Cortex of kidney (tissue), 1 donor: ENCODE measurements at places on chromosomes 2 and 18.

- DNase-seq = no peak
Measured at GRCh38 chr18:45517181-45517741, 98.0 kb upstream of the SLC14A2 start.

DNA sequence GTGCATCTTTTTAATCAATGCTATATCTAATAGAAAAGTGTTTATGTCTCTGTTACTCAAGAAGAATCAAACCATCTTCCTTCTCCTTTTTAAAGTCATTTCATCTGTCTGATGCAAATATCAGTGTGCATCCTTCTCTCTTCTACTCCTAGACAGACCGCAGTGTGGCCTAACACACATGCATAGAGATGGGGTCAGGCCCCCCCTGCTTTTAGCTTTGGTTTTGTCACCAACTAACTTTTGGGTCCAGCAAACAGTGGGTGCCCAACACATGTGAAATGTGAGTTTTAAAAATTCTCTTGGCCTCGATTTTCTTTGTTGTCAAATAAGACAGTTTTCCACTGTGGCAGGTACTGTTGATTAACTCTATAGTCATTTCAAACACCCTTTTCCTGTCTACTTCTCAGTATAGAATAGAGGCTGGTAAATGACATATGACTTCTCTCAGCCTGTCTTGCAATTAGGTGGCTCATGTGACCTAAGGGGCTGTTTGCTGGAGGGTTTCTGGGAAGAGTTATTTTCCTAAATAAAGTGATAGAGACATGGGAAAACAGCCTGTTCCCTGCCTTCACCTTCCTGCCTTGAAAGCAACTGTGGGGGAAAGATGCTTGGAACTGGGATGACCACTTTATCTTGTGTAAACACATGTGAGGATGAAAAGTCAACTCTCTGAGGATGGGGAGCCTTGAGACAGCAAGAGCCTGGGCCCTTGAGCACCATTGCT lies 65.7 kb upstream of the DARS1 start:
- no peak for DNase-seq

GRCh38 chr2:169010633-169011460 lies 20.3 kb downstream of the ABCB11 start:
- DNase-seq = no peak

- no peak for DNase-seq
Measured at GRCh38 chr2:15115776-15116175, 445.4 kb downstream of the NBAS start.

- DNase-seq = no peak
Measured at GRCh38 chr2:42438685-42439084, 55.1 kb downstream of the KCNG3 start.

- DNase-seq = no peak
Measured at GRCh38 chr2:223647258-223647952, 45.2 kb upstream of the SCG2 start.
